ENCODE measurements at places on chromosomes 5 and 9. TPM values are rescaled to one million over a fixed set of nuclear protein-coding genes. Genes with fewer than 3 reads are reported as not detected.
A peak's percentile ranks its signal among the peaks of the same experiment; 100 is the strongest.

- DNase-seq = no peak
Measured at GRCh38 chr5:7878381-7878873, 9.5 kb downstream of the MTRR start.

DNA sequence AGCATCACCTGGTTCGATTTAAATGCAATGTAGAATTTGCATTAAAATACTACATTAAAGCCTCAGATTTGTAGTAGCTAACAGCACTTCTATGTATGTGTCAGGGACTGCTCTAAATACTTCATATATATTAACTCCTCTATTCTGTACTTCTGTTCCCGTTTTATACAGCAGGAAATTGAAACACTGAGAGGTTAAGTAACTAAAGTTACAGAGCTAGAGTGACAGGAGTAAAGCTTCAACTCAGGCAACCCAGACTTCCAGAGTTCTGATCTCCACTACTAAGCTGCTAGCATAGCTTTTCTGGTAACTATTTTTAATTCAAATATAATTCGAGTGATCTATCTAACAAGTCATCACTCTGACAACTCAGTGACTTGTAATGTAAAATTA lies 619 bp upstream of the APC start:
- DNase-seq = no peak

GRCh38 chr5:89534331-89534730 lies 651.3 kb upstream of the MEF2C start:
- DNase-seq = no peak

GRCh38 chr5:81303563-81303962 lies 2.2 kb downstream of the ZCCHC9 start:
- DNase-seq = no peak

DNA sequence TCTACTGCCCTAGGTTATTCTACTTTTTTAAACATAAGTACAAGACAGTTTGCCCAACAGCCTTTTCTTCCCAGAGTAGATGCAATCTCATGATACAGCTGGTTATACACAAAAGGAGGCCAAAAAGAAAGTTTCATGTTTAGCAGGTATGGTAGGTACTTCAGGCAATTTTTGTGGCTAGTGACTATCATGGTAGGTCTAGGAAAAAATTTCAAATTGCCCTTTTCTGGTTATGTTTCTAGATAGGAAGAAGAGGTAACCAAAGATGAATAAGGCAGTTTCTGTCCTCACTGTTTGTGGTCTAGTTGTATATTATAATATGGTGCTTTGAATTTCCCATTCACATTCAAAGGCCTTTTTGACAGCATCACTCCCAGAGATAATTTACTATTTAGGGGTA lies 19.7 kb downstream of the MEGF9 start:
- DNase-seq = no peak

DNA sequence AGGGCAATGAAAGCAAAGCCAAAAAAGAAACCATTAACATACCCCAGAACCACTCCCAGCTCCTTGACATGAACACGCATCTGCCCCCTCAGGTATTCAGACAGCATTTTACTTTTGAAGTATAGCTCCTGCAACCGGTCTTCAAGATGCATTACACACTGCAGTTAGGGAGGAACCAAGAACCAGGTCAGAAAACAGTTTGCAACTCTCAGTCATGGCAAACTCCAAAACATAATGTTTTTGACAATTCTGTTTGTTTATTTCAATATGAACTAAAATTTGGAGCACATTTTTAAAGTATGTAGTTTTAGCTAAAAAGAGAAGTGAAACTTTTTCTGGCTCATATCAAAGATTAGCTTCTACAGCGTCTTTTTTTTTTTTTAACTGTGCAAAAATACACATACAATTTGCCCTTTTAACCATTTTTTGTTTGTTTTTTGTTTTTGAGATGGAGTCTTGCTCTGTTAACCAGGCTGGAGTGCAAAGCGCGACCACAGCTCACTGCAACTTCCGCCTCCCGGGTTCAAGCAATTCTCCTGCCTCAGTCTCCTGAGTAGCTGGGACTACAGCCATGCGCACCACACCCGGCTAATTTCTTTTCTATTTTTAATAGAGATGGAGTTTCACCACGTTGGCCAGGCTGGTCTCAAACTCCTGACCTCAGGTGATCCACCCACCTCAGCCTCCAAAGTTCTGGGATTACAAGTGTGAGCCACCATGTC lies 12.2 kb upstream of the RAPGEF6 start:
- DNase-seq = no peak

GRCh38 chr9:32565967-32566366 lies 7.0 kb downstream of the NDUFB6 start:
- no peak for DNase-seq

DNA sequence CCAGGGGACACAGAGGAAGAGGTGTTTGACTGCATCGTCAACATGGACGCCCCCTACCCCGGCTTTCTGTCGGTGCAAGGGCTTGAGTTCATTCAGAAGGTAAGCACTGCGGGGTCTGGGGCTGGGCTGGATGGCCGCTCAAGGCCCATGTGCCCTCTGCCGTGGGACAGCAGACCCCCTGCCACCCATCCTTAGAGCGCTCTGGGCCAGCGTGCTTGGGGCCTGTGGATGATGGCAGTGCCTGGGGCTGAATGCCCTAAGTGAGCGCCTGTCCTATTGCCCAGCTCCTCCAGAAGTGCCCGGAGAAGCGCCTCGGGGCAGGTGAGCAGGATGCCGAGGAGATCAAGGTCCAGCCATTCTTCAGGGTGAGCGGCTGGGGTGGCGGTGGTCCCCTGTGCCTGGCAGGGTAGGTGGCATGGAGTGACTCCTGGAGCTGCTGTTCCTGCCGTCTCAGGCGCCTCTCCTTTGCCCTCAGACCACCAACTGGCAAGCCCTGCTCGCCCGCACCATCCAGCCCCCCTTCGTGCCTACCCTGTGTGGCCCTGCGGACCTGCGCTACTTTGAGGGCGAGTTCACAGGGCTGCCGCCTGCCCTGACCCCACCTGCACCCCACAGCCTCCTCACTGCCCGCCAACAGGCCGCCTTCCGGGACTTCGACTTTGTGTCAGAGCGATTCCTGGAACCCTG lies 3.9 kb downstream of the ZDHHC12 start:
- DNase-seq = no peak

DNA sequence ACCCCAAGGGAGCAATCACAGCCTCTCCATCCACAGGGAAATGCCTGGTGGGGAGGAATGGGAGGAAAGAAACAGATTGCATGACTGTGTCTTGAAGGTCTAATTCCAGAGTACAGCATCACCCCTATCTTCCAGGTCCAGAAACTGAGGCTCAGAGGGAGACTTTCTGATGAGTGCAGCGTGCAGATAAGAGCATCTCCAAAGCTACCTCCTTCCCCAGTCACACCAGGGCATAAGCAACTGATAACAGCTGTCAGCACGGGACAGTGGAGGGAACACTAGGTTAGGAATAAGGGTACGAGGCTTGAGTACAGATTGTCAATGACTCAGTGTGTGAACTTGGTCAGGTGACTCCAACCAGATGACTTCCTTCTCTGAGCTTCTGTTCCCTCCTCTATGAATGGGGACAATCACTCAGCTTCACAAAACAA lies 126.9 kb downstream of the KCNIP1 start:
- no peak for DNase-seq

DNA sequence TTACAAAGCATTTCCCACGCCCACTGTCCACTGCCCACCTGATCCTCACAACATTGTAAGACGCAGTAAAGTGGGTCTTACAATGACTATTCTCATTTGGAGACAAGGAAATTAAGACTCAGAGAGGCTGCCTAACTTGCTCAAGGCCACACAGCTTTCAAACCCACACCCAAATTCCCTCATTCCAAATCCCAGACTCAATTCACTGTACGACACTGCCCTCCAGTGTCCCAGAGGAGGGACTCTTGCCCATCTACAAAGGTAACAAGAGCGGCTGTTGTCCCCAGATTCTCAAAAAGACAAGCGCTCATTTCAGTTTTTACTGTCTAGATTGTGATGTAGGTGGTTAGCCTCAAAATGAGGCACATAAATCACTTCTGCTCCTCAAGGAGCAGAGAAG lies 184.6 kb downstream of the ACTL7B start:
- peak; percentile 71 for DNase-seq

DNA sequence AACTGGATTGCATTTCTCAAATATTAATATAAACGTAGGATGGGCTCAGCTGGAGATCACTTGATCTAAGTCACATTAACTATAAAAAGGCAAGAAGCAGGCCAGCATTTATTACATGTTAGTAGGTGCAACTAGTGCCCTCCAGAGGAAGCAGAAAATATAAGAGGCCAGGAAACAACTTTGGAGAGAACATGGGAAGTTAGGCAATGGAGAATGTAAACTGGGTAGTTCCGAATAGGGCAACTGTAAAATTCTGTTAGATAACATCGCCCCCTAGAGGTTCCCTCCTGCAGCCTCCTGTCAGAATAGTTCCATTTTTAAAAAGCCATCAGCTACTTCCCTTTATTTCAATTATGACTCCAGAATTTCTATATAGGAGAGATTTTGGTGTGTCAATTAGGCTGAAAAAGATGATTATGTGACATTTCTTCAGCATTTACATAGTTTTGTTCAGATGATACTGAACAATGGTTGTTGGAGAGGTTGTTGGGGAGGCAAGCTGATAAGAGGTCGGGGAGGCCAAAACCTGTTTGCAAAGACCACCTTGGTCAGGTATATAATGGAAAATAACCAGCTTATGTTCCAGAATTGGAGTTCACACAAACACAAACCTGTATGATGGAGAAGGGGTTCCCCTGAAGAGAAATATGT lies 22.4 kb downstream of the CCL28 start:
- no peak for DNase-seq

GRCh38 chr9:21836437-21837161 lies 34.2 kb downstream of the MTAP start:
- no peak for DNase-seq

DNA sequence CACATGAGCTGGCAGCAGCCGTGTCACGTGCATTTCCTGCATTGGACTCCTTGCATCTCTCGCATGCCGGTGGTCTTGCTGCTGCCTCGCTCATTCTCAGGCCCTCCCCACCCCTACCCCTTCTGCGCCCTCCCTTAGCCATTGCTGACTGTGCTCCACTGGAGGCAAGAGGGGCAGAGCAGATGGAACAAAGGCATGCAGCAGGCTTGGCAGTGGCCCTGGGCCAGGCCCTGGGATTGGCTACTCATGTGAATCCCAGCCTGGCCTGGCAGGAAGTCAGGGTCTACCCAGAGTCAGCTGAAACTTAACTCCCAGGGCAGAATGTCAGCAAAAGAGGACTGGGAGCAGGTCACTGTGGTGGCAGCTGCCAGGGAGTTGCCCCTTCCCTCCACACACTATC lies 62.3 kb downstream of the TSTD2 start:
- DNase-seq = no peak

DNA sequence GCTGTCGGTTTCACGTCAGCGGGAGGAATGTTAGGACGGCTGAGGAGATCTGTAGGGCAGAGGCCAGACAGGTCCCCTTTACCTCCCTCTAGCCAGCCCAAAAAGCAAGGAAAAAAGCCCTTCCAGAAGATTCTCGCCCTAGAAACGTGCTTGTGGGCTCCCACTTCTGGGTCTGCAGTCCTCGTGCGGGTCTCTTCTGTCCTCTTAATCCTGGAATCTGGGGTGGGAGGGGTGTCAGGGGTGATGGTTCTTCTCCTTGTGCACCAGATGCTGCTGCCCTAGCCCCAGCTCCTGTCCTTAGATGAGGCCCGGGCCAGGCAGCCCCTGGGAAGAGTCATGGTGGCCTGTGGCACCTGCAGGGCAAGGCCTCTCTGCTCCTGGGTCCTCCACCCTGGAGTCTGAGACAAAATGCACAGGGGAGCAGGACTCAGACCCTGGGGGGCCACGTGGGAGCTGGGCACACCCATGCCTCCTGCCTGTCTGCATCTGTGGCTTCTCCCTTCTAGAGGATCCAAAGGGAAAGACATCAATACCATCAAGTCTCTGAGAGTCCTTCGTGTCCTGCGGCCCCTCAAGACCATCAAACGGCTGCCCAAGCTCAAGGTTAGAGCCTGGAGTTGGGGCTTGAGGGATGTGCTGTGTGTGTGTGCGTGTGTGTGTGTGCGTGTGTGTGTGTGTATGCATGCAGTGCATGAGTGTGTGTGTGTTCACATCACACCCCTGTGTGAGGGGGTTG lies 174.2 kb downstream of the CACNA1B start:
- DNase-seq = peak; percentile 81

GRCh38 chr5:45262061-45262590 lies 434.1 kb downstream of the HCN1 start:
- DNase-seq = no peak

GRCh38 chr9:15357050-15357653 lies 50.1 kb upstream of the TTC39B start:
- no peak for DNase-seq

DNA sequence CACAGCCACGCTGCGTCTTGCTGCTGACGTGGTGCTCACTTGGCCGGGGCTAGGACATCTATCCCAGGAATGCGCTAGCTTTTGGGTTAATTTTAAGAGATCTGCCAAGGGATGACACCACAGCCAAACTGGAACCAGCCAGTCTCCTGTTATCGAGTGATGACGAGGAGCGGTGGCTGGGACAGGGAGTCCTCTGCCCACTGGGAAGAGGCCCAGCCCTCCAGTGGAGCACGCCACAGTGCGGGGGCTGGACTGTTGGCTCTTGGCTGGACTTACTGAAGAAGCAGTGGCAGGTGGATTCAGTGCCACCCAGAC lies 55.1 kb upstream of the PHYKPL start:
- DNase-seq = no peak

DNA sequence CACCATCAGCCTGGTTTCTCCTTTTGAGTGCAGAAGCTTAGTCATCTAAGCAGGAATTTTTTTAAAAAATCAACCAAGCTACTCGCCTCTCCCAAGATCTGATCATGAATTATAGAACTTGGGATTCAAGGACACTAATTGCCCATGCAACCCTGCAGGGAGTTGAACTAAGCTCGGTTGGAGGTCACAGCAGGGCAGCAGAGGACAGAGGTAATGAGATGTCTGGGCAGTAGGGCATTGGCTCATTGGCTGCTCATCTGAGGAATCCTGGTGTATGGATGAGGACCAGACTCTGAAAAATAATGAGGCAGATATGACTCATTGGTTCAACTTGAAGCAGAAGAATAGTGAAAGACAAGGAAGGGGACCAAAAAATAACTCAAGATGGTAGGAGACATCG lies 111.8 kb upstream of the TLE1 start:
- no peak for DNase-seq

The TAF11L5 gene
- total RNA-seq = not detected

The CDKN2B gene
- 67.0 TPM for total RNA-seq

The ANKDD1B gene
- not detected for total RNA-seq

The MARVELD2 gene
- total RNA-seq = 6.4 TPM

The FBXO10 gene
- total RNA-seq = 14.0 TPM
